ENCODE measurements at places on chromosomes 13 and 19.

DNA sequence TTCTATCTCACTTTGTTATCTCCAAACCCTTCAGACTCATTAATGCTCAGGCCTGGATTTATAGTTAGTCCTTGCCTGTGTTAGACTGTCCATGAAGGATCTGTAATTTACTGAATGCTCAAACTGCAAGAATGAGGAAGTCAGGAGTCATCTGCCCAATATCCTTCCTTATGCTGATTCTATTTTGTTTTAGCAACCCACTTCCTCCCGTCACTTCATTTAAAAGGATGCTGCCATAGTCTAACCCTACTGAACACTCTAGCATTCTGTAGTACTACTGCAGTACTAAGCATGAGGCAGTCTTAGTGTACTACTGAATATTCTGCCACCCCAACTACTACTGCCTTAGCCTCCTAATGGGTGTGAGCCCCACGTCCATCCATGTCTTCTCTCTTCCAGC is 1.5 kb downstream of the FCAR start:
- no peak for DNase-seq

DNA sequence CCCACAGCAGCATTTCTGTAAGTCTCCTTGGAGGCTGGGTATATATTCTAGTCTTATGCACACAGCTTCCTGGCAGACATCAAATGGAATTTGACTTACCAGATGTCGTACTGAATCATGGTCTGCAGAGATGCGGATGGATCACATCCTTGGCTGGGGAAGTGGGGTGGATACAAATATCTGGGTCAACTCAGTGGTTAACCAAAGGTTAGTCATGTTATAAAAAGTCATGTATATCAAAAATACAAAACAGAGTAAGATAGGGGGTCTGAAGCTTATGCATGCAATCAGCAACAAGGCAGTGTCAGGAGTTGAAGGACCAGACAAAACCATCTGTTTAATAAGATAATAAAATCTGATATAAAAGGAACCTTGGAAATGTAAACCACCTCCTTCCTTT is 61.9 kb downstream of the WASF3 start:
- DNase-seq, result no peak

DNA sequence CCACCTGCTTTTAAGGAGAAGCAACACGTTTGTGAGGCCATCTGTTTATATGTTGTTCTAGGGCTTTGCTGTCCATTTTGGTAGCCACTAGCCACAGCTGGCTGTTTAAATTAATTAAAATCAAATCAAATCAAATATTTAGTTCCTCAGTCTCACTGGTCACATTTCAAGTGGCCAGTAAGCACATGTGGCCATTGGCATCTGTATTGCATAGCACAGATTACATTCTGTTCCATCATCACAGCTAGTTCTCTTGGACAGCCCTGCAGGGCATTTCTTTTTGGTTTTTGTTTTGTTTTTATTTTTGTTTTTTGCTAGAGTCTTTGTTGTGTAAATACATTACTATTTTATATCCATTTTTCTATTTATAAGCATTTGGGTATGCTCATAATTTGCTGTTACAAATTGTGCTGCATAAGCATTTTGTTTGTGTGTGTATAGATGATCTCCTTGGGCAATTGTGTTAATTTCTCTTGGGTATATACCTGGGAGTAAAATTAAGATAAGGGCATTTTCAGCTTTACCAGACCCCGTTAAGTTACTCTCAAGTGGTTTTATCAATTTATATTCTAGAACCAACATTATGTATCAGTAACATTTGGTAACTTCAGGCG is 31.3 kb downstream of the SAE1 start:
- DNase-seq, result no peak

DNA sequence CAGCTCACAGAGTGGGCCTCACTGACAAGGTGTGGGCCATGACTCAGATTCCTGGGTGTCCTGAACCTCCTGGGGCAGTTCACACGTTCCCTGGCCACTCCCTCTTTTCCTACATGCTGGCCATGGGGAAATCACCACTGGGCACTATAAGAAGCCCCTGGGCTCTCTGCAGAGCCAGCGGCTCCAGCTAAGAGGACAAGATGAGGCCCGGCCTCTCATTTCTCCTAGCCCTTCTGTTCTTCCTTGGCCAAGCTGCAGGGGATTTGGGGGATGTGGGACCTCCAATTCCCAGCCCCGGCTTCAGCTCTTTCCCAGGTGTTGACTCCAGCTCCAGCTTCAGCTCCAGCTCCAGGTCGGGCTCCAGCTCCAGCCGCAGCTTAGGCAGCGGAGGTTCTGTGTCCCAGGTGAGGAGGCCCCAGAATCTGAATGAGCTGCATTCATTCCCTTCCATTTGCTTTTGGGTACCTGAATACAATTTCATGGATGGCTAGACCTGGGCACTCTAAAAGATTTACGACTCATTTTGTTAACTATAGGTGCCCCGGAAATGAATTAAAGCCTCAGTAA is at the start of gene OLFM4:
TSS of gene OLFM4 (plus strand) at position 177 of the 567 bp plus-strand sequence. CDS start at position 201, 24 bp downstream.
- no peak for DNase-seq

GRCh38 chr19:58063712-58064111 is 4.6 kb downstream of the ZNF135 start:
- no peak for DNase-seq

Measured in stimulated activated effector memory CD8-positive, alpha-beta T cell treated with anti-CD3 and anti-CD28 coated beads, Interleukin-12 subunit alpha, Interleukin-12 subunit beta, amount 100 ng/mL, for 72 hours (primary cell).